ENCODE measurements at places on chromosomes 6 and 20.
A peak's percentile ranks its signal among the peaks of the same experiment; 100 is the strongest.

DNA sequence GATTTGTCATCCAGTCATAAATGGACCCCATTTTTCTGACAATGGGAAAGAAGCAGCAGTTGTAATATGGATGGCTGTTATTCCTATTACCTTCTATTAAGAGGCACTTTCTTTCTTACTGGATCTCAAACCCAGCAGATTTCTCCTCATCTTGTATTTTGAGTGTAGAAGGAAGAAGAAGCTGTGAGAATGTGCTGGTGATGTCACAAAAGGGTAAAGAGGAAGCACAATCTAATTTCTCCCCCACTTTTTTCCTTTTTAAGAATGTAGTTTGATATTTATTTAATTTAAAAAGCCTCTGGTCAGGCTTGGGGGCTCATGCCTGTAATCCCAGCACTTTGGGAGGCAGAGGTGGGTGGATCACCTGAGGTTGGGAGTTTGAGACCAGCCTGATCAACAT lies 100.0 kb upstream of the JARID2 start:
- no peak for DNase-seq

DNA sequence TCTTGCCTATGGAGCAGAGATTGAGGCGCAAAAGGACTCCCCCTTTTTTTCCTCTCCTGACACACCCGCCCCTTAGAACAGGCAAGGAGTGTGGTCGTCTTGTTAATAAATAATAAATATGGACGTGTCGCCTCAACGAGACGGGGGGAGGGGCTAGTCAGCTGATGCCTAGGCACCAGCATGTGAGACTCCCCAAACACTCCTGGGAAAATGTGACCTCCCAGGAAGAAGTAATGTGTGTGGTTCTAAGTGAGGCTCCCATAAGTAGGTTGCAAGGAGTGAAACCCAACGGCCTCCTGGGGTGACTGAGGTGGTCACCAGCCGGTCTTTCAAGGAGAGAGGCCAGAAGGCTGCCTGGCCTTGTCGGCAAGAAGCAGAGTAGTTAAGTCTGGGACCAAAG lies 1.1 kb upstream of the FAXC start:
- no peak for DNase-seq

DNA sequence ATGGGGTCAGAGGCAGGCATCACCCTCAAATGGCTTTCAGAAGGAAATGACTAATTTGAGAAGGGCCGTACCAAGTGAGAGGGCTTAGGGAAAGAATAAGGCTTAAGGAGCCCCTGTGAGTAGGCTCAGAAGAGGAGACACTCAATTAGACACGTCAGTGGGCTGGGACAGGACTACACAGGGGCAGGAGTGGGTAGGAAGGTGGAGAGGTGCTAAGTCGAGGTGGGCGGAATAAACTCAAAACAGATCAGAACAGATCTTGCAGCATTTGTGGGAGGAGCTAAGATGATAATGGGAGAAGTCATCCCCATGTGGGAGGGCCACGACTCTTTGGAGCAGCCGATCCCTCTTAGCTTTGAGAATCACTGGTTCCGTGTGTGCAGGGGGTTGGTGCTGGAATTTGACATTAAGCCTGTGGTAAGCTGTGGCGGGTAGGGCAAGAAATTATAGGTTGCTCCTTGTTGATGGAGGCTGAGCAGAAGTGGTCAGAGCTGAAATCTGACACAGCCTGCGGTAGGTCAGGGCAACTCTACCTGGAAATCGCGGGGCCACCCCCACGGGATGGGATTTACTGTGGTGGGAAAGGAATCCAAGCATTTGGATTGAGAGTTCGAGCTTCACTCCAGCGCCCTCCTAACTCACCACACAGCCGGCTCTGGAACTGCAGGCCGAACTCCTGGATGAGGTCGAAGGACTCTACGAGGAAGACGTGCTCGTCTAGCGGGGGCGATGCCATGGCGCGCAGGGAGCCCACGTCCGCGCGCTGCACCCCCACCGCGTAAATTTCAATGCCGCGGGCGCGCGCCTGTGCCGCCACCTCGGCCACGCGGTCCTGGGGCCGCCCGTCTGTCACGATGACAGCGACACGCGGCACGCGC lies 2.8 kb upstream of the RBPJL start:
- no peak for DNase-seq

- peak; percentile 5 for DNase-seq
Observed at GRCh38 chr20:12414446-12415274, 497.0 kb downstream of the BTBD3 start.

- DNase-seq, result no peak
Observed at GRCh38 chr6:111658462-111659154, 52.9 kb upstream of the TRAF3IP2 start.

DNA sequence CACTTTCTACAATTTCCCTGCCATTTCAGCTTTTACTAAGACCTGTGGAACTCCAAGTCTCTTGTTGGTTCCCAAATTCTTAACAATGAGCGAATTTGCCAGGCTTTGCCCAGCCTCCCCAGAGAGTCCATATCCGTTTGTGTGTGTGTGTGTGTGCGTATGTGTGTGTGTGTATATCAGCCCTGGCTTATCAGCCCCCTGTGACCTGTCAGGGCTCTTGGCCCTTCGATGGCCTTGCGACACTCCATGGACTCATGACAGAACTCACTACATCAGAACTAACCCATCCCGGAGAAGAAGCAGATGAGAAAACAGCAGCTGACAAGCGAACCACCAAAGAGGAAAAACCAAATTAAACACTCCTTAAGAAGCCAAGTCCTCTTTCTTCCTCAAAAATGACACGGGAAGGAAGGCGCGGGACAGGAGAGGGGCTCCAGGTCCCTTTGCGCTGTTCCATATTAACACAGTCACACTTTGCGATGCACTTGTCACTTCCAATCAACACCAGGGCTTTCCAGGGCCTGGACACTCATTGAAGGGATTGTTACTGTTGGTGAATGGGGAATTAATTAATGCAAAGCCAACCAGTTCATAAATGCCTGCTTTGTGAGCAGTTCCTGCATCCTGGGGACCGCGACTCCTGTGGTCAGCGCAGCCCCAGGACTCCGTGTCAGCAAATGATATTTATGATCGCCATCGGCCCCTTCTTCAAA lies 524.0 kb downstream of the CD83 start:
- no peak for DNase-seq

GRCh38 chr6:162653808-162654207 lies 73.8 kb downstream of the PRKN start:
- no peak for DNase-seq

- DNase-seq, result no peak
Observed at GRCh38 chr6:132491303-132491702, 21.6 kb downstream of the STX7 start.

DNA sequence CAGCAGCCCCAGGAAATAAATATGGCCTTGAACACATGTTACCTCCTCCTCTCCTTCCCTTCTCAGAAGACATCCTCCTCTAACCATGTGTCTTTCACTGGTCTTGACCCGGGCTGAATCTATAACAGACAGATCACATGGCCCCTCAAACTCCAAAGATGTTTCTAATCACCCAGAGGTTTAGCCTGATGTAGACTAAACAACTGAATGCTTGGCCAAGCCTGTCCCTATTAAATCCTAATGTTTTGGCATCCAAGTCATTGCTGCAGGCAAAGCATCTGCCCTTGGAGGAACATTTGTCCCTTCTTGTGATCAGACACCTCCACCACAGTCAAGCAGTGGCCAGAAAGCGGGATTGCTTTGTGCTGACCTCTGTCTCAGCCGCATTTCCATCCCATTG lies 65.5 kb downstream of the ANKRD60 start:
- DNase-seq, result no peak

- DNase-seq, result no peak
Observed at GRCh38 chr6:87049779-87050178, 45.1 kb downstream of the CGA start.

GRCh38 chr6:50952092-50952907 lies 133.6 kb downstream of the TFAP2B start:
- no peak for DNase-seq

DNA sequence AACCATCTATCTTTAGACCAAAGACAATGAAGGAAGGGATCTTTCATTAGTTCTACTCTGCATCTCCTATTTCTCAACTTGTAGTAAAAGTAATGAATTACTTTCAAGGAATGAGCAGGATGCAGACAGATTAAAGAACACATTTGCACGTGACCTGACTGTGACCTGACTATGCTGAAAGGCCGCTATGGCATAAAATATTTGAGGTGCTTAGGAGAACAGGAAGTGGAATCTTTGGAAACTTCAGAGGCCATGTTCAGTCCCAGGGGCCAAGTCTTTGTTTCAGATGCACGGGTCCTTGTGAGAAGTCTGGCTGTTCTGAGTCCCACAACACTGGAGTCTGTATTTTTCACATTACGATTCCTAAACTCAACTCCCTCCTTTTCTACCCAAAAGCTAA lies 41.0 kb downstream of the NINL start:
- DNase-seq, result no peak

- no peak for DNase-seq
Observed at GRCh38 chr20:4802527-4802926, 80.8 kb downstream of the PRND start.

DNA sequence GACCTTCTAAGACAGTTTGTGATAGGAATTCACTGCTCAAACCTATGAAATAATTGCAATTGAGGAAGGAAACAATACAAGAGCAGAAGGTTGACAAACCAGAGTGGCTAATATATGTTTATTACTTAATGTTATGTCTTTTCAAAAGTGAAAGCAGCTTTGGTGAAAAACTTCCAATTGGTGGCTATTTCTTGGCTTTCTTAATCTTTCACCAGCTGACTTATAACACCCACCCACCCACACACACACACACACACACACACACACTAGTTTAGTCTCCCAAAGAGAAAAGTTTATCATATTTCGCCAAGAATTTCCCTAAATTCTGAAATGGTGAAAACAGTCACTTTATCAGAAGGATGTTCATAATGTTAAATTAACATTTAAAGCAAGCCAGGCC lies 583.5 kb downstream of the EYS start:
- no peak for DNase-seq

GRCh38 chr20:31837896-31838397 lies 7.5 kb downstream of the FOXS1 start:
- DNase-seq, result peak; percentile 31

DNA sequence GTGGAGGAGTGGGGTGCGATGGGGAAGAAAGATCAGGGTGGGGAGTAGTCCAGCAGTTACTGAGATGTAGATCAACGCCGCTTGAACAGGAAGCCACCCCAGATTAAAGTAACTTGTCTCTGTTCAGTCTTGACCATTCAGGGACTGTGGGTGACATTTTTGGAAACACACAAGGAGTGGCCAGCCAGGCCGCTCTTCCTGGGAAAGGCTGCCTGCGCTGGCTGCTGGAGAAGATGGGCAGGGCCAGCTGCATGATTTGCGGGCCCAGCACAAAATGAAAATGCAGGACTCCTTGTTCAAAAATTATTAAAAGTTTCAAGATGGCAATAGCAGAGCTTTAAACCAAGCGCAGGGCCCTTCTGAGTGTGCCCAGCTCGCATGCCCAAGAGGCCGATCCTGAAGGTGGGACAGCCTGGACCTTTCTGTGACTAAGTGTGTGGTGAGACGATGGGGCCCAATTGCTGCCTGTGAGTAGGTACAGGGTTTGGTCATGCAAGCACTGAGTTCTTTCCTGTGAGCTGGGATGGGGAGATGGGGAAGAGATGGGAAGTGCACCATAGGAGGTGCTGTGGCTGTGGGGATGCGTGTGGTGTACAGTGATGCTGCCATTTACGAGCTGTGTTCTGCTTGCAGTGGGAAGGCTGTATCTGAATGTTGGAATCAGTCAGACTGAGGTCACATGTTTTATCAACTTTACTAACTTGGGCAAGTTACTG lies 51.3 kb downstream of the DAAM2 start:
- DNase-seq, result no peak

GRCh38 chr6:168834801-168835200 lies 393.8 kb downstream of the SMOC2 start:
- no peak for DNase-seq

DNA sequence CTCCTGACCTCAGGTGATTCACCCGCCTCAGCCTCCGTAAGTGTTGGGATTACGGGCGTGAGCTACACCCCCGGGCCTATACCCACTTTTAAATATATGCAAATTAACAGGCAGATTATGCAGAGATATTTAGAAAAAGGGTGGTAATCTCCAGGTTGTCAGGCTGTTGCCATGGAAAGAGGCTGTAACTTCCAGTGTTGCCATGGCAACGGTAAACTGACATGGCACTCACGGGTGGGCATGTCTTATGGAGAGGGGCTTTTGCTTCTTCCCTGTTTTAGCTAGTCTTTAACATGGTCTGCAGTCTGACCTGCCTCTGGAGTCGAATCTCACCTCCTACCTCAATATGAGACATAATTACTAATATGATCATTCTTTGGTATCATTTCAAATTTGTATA lies 44.9 kb downstream of the ZNF334 start:
- no peak for DNase-seq

GRCh38 chr20:47558295-47559066 lies 56.8 kb downstream of the NCOA3 start:
- no peak for DNase-seq

DNA sequence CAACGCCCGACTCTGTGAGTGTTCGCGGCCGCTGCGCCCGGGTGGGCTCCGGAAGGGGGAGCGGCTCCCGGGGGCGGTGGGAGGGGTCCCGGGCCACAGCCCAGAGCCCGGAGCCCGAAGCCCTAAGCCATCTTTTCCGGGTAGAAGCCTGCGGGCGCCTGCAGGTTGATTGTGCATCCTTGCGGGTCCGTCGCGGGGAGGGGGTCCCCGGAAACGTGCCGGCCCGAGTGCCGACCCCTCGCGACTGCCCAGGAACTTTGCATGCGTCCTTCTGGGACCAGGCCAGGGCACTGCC lies 413 bp downstream of the PTPRA start:
- DNase-seq, result no peak

- no peak for DNase-seq
Observed at GRCh38 chr20:23358923-23359593, 2.9 kb upstream of the GZF1 start.

GRCh38 chr6:41306187-41306854 lies 19.8 kb upstream of the TREM1 start:
- peak; percentile 67 for DNase-seq

DNA sequence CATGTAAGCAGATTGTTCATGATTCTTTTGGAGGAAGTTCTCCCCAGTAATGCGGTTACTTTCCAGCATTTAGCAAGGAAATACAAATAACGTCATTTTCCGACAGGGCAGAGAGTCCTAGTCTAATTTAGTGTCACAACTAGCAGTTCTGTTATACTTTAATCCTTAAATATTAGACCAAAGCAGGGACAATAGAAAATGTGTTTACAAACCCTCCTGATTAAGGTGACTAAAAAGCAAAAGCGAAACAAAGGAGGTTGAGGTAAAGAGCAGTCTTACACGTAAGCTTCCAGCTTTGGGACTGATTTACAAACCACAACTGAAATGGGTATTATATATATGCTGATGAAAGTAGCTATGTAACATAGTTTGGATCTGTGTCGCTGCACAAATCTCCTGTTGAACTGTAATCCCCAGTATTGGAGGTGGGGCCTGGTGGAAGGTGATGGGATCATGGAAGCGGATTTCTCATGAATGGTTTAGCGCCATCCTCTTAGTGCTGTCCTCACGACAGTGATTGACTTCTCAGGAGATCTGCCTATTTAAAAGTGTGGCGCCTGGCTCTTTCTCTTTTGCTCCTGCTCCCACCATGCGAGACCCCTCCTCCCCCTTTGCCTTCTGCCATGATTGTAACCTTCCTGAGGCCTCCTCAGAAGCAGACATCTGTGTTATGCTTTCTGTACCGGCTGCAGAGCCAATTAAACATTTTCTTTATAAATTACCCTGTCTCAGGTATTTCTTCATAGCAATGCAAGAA lies 81.9 kb downstream of the PLCB1 start:
- DNase-seq, result no peak

Measured in RWPE1 (cell line).